ENCODE measurements at places on chromosomes 1 and 21.

DNA sequence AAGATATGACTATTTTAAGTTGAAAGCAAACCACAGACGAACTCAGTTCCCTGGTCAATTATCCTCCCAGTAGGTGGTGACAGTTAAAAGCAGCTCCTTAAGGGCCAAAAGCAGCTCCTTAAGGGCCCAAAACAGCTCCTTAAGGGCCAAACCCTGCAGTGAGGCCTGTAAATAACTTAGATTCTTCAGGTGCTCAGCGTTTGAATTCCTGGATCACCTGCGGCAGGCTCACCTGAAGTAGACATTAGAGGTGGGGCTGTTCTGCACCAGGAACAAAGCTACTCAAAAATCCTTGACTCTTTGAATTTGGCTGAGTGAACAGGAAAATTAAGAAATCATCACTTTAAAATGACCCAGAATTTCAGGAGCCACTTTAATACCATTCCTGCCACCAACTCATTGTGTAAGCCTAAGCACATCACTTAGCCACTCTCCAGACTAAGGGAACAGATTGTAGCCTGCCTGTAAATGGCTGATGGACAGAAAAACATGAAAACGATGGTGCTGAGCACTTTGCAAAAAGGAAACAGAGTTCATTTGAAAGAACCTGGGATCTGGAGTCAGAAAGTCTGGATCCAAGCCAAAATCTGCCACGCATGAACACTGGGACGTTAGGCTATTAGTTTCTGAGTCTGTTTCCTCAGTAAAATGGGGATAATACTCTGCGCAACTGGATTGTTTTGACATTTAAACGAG is 126.9 kb downstream of the LRIG2 start:
- no peak for DNase-seq

DNA sequence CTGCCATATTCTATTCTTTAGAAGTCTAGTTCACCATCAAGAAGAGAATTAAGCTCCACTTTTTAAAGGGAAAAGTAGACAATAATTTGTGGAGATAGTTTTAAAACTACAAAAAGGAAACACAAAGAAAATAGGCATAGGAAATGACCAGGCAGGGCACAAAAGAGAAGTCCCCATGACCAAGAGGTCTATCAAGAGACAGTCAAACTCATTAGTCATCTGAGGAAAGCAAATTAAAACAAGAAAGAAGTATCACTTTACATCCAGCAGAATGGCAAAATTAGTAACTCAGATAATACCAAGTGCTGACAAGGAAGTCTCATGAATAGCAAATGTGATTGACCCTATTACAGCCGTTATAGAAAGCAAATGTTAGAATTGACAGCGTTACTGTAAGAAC is 243.7 kb upstream of the SNX7 start:
- no peak for DNase-seq

DNA sequence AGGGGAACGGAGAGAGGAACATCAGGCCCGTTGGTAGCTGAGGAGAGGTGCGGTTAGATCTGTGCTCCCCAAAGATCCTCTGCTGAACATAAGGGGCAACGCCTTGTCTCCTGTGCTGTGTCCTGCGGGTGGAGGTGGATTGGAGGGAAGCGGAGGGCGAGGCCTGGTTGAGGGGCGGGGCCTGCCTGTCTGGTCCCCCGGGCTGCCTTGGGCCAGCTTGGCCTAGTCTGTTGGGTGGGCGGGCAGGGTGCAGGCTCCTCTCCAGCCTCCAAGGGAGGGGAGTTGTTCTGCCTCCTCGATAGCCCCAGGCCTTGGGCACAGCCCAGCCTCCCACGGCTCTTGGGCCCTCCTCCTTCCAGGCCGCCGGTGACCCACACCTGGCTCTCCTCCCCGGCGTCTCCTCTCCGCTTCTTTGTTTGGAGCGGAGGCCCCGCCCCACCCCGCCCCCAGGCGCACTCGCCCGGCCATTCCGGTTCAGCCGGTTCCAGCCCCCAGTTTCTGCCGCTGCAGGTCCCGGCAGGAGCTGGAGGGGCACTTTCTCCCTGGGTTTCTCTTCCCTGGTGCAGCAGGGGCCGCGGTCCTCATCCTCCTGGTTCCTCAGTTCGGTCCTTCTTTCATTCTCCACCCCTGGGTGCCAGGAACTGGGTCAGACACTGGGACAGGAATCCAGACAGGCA is 19.4 kb downstream of the PTPRF start:
- no peak for DNase-seq

GRCh38 chr1:64864018-64864940 is 102.1 kb downstream of the JAK1 start:
- DNase-seq, result no peak

GRCh38 chr1:248596615-248597014 is 885 bp downstream of the OR2T10 start:
- DNase-seq, result no peak

GRCh38 chr1:29448456-29449235 is 212.3 kb downstream of the PTPRU start:
- DNase-seq, result no peak

DNA sequence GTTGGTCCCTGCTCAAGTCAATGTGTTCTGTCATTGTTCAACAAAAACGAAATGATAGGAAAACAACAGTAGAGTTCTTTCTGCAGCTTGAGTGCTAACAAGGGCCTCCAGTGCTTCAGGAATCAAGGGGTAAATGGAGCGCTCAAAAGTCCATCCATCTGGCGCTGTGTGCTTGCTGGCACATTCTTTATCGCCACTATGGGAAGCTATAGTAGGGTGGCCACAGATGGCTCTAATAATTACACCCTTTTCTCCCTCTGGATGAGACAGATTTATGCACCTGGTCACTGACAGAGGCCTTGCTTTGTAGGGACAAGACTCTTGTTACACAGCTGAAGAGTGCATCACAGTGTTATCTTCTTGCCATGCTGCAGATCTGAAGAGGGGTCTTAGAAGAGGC is 136.0 kb downstream of the GDAP2 start:
- DNase-seq, result no peak

GRCh38 chr21:46002841-46003574 is 21.4 kb downstream of the COL6A1 start:
- DNase-seq, result no peak

DNA sequence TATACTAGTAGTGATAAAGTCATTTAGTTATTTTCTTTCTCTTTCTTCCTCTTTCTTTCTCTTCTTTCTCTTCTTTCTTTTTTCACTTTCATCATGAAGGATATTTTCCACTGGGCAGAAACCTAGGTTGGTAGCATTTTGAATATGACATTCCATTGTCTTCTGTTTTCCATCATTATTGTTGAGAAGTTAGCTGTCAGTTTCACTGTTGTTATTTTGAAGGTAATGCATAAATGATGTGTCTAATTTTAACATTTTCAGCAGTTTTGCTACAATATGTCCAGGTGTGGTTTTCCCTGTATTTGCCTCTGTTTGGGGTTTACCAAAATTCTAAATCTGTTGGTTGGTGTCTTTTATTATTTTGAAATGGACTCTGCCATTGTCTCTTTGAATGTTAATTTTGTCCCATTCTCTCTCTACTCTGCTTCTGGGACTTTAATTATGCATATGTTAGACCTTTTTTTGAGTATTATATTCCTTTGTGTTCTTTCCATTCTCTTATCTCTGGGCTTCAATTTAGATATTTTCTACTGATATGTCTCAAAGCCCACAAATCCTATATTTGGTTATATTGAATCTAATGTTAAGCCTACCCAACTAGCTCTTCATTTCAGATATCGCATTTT is 96.7 kb downstream of the HFM1 start:
- no peak for DNase-seq

DNA sequence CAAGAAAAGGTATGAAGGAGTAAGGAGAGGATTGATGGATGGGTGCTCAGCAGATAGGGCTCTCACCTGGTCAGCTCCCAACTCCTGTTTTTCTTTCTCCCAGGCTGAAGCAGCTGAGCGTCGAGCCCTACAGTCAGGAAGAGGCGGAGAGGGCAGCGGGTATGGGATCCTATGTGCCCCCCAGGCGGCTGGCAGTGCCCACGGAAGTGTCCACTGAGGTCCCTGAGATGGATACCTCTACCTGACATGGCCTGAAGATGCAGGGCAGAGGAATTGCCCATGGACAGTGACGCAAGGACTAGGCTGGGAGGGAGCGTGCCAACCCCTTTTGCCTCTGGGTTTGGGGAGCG is 739 bp downstream of the ZNF593 start:
- DNase-seq, result no peak

DNA sequence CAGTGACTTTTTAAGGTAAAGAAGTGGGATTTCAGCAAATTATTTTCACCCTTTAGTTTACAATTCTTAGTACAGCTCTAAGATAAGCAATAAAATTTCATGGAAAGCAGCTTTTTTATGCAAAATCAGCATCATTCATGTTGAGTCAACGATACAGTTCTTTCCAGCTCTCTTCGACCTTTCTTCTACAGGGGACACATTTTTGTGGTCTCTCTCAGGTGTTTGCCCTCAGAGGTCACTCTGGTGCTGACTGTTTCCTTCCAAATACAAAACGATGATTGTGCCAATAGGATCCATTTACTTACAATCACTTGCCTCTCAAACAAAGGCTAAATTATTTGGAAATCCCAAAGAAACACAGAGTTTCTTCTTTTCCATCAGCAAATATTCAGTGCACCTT is 51.0 kb downstream of the PSMG1 start:
- DNase-seq, result no peak
